Testis (tissue), 5 donors: ENCODE measurements at places on chromosomes 5 and 9.
A peak's percentile ranks its signal among the peaks of the same experiment; 100 is the strongest.

DNA sequence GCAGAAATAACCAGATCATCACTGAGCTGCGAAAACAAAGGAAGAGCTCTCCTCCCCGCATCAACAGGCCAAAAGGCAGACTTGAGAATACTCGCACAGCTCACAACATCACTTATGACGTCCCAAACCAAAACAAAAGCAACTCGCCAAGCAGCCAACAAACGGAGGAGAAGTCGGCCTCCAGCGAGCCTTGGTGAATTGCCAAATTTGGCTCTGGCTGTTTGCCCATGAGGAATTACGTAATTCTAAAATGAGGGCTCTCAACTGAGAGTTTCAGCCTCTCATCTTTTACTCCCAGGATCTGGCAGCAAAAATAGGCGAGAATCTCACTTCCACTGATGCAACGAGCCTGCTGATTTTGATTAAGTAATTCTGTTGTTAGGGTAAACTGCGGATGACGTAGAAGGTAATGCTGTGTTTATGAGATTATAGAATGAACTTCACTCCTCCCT lies 51.7 kb upstream of the SEMA6A start:
- peak; percentile 74 for DNase-seq

GRCh38 chr5:9356351-9356825 lies 189.5 kb downstream of the SEMA5A start:
- DNase-seq = no peak

DNA sequence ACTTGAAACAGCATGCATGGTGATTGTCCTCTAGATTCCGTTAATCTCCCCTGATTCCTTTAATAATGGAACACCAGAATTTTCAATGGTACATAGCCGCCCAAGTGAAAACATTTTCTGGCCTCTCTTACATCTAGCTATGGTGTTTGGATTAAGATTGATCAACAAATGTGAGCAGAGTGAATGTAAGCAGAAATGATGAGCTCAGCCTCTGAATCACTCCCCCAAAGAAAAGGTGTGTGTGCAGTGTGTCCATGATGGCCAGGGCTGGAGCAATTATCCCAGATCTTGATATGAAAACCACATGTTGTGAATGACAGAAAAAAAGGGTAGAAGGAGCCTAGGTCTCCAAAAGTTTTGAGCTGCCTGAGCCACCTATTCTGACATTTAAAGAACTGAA lies 55.3 kb downstream of the OR2K2 start:
- no peak for DNase-seq

GRCh38 chr9:98879094-98879962 lies 64.4 kb upstream of the COL15A1 start:
- DNase-seq = no peak

- DNase-seq = no peak
Observed at GRCh38 chr5:28862860-28863196, 1824.4 kb upstream of the CDH9 start.

GRCh38 chr9:35864695-35865255 lies 5.4 kb downstream of the OR13J1 start:
- DNase-seq = no peak

- no peak for DNase-seq
Observed at GRCh38 chr5:179312557-179313235, 32.6 kb downstream of the ADAMTS2 start.

GRCh38 chr5:26232706-26233105 lies 805.7 kb downstream of the CDH9 start:
- DNase-seq = no peak

DNA sequence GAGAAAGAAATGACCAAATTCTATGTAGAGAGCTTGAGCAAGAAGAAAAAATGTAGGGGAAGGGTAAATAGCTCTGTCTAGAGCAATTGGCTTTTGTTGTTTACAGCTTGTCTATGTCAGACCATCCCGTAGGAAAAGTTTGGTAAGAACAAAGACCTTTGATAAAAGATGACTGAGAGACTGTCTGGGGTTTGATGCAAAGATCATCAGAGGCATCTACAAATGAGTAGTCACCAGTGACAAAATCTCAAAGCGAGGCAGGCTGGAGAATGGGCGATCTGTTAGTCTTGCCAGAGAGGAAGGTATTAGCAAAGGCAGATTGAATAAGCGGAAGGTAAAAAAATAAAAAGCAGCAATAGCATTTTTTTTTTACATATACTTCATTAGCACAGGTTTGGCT lies 125.0 kb upstream of the RASGRF2 start:
- DNase-seq = no peak

- DNase-seq = no peak
Observed at GRCh38 chr5:177380805-177381126, 3.5 kb upstream of the SLC34A1 start.

GRCh38 chr5:81268521-81269196 lies 32.7 kb upstream of the ZCCHC9 start:
- DNase-seq = no peak

DNA sequence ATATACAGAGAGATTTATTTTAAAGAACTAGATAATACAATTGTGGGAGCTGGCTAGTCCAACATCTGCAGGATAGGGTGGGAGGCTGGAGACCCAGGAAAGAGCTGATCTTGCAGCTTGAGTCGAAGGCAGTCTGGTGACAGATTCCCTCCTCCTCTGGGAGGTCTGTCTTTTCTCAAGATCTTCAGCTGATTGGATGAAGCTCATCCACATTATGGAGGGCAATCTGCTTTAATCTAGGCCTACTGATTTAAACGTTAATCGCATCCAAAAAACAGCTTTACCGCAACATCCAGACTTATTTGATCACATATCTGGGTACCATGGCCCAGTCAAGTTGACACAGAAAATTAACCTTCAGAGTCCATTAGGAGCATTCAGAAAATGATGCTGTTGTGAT lies 168.1 kb downstream of the ATPSCKMT start:
- no peak for DNase-seq

GRCh38 chr9:34456746-34457145 lies 1.6 kb downstream of the FAM219A start:
- no peak for DNase-seq

- DNase-seq = no peak
Observed at GRCh38 chr5:82806513-82806912, 270.7 kb downstream of the TMEM167A start.
